ENCODE measurements at places on chromosomes 1 and 21.

GRCh38 chr1:77536813-77537212 lies 145.6 kb downstream of the ZZZ3 start:
- DNase-seq, result no peak

- DNase-seq, result no peak
Measured at GRCh38 chr1:193437785-193438184, 251.4 kb upstream of the B3GALT2 start.

- DNase-seq, result no peak
Measured at GRCh38 chr21:43993420-43993934, 18.6 kb upstream of the TRAPPC10 start.

DNA sequence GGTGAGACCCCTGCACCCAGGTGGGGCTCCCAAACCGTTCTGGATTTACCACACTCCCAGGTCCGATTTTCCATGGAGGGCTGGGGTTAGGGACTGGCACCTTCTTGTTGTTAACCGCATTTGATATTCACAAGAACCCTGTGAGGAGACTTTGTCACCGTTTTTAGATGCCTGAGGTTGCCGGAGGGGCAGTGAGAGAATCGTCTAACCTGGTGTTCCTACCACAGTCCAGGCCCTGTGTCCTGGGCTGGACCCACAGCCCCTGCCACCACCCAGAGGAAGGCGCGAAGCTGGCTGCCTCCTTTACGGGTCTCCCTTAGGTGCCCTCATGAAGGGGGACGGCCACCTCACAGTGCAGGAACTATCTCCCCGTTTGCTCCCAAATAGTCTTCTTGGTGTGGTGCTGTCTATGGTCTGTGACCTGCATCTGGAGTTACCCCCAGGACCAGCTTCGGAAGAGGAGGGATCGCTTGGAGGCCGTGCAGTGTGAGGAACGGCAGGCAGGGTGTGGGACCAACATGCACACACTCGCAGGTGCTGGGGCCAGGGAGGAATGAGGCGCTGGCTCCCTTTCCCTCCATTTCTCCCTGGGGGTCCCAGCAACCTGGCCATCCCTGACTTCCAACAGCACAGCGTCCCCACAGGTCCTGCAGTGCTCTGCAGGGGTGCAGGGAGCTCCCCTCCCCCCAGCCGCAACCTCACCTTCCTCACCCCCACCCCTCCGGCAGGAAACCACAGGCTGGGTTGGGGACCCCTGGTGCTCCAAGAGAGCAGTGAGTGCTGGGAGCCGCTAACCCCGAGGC lies 7.0 kb downstream of the SIM2 start:
- DNase-seq, result no peak

DNA sequence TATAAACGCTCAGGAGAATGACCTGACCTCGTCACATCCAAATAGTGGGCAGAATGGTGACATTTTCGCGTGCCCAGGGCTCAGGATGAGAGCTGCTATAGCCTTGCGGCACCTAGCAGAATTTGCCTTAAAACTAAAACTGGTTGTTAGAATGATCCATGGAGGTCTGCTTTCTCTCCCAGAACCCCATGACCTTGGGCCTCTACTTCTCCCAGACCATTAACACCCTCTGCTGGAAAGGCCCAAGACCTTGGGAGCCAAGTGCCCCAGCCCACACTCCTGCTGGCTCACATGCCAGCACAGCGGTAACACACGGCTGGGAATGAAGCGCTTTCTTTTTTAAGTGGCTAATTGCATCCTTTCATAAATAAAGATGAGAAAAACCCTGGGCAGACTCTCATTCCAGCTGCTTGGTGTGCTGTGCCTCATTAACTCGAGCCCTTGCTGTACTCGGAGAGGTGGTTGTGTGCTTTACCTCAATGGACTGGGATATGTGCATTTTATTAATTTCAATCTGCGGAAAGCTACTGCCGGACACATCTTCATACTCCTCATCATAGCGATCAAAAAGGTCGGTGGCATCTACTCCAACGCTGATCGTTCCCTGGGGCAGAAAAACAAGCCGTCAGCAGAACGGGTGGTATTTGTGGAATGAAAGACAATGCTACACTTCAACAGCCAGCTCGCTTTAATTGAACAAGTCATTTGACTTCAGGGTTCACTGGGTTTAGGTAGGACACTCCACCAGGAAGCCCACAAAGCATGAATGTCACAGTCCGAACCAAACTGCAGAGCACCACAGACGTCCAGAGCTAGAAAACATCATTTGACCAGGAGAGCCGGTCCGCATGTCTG lies 29.0 kb downstream of the THAP3 start:
- DNase-seq, result no peak

DNA sequence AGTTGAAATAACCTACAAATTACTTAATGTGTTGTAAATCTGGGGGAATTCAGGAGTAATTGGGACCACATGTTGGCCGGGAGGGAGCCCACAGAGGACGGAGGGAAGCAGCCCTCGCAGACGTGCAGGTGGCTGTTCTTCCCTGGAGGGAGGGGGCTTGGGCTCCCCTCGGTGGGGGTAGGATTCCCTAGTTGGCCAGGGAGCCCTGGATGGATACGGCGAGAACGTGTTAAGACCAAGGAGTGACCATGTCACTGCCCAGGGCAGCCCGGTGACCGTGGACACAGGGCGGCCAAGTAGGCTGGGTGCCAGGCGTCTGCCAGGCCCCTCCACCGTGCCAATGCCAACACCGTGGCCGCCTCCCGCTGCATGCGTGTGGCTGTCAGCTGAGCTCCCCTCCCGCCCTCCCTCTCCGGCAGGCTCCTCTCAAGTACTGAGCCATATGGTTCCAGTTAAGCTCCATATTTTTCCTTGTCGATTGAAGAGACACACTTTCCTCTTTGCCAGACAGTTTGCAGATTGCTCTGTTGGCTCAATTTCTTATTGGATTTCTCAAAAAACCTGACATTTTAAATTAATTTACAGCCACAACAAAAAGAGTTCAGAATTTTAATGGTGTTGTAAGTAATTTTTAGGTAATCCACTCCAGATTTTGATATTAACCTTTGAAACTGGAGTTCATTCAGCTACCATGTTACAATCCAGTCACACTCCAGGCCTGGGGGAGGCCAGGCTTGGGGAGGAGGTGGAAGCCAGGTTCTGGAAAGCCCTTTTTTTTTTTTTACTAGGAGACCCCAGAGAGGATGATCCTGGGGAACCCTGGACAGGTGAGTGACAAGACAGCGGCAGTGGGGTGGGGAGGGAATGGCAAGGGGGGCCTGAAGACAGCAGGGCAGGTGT lies 71.2 kb downstream of the CASZ1 start:
- DNase-seq, result no peak

DNA sequence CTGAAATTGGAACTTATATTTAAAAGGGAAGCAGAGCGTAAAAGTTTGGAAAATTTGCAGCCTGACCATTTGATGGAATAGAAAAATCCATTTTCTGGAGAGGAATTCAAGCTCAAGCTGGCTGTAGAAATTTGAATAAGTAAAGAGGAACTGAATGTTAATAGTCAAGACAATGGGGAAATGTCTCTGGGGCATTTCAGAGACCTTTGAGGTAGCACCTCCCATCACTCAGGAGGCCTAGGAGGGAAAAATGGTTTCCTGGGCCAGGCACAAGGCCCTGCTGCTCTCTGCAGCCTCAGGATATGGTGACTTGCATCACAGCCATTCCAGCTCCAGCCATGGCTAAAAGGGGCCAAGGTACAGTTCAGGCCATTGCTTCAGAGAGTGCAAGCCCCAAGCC lies 17.6 kb upstream of the TSHB start:
- DNase-seq, result no peak

DNA sequence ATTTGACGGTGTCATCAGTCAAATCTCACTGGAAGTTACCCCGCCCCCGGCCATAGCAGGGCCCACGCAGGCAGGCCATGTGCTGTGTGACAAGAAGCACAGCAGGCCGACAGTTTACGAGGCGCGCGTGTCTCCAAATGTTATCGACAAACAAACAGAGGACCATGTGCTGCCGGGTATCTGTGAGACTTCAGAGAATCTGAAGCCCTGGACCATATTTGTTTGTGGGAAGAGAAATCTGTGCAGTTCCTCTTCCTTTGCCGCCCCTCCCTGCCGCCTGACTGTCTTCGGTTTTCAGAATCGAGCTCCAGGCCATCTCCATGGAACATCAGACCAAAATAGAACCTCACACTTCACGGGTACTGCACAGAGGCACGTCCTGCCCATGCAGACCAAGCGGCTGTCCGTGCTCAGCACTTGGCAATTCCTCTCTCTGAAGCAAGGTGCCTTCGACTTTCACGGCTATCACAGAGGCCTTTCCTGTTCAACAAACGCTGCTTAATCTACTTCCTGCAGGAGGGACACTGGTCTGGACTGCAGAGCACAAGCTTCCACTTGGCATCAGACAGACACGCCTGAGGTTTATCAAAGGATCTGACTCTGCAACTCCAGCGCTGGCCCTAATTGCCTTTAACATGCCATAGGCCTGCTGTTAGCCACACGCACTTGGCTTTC lies 135.7 kb upstream of the KRTAP19-8 start:
- peak; percentile 20 for DNase-seq

GRCh38 chr1:27569088-27569460 lies 34.9 kb downstream of the AHDC1 start:
- no peak for DNase-seq

GRCh38 chr1:41573194-41573593 lies 88.7 kb upstream of the EDN2 start:
- DNase-seq, result no peak

DNA sequence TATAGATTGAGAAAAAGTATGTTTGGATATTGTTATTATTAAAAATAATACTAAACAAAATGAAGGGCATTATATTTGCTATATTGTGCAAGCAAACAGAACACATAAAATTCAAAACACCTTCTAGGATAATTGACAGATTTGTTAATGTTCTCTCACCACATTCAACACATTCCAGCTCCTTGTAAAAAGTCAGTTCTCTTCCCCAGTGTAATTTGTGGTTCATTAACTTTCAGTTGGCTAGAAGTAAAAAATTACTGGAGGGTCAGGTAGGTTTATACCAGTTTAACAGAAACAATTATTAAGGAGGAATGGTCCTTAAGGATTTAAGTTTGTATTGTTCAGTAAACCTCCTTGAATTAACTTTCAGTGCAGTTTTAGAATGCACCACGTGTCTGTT lies 1235.3 kb upstream of the ADGRL2 start:
- DNase-seq, result no peak

- no peak for DNase-seq
Measured at GRCh38 chr1:59295618-59296017, 1.3 kb upstream of the FGGY start.

DNA sequence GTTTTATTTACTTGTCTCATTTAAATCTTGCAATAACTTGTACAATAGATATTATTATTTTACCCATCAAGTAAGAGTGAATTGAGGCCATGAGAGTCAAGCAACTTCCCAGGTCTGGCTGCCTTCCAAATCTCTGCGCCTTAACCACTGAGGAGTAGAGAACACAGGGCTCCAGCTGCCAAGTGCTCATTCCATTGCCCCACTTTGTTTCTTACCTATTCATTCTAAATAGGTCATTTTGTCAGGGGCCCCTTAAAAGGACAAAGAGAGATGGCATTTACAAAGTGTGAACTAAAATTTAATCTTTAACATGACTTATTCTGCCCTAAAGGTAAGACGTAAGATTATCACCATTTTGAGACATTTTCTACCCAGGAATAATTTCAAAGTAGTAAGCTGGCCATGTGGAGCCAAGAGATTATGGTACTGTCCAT lies 3.5 kb downstream of the PPP1R15B start:
- DNase-seq, result no peak

GRCh38 chr1:211660718-211661222 lies 14.7 kb downstream of the NEK2 start:
- no peak for DNase-seq

DNA sequence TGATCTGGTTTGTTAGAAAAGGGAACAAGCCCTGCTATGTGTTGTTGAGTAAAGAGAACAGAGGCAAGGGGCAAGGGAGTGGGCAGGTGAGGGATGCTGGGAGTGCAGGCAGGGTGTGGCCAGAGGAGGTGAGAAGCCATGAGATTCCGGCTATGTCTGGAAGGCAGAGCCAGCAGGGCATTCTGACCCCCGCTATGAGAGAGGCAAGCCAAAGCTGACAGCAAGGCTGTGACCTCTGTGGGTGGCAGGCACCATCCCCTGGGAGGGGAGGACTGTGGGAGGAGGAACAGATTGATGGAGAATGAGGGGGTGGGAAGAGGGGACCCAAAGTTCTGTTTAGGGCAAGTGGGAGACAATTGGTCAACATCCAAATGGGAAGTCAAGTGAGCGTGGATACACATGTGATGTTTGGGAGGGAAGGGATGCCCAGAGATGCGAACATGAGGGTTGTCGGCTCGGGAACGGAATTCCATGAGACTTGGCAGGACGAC lies 19.5 kb upstream of the PADI6 start:
- DNase-seq, result no peak

DNA sequence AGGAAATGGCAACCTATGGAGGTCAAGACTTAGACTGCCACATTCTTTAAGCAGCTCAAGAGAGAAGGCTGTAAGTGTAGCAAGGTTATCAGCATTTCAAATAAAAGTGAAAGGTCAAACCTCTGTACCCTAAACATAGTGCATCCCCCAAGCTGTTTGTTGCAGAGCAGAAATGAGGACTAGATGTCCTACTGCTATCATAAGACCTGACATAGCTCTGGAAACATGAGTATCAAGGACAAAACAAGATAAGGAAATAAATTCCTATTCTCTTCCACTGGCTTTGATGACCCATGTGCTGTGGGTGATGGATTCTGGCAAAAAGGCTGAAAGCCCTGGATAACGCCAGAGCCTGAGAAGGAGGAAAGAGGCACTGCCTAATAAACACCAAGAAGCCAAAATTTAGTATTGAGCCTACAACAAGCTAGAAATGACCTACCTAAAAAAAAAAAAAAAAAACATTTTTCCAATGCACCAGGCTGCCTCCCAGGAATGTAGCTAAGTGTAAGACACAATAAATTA lies 35.9 kb downstream of the URB1 start:
- no peak for DNase-seq

DNA sequence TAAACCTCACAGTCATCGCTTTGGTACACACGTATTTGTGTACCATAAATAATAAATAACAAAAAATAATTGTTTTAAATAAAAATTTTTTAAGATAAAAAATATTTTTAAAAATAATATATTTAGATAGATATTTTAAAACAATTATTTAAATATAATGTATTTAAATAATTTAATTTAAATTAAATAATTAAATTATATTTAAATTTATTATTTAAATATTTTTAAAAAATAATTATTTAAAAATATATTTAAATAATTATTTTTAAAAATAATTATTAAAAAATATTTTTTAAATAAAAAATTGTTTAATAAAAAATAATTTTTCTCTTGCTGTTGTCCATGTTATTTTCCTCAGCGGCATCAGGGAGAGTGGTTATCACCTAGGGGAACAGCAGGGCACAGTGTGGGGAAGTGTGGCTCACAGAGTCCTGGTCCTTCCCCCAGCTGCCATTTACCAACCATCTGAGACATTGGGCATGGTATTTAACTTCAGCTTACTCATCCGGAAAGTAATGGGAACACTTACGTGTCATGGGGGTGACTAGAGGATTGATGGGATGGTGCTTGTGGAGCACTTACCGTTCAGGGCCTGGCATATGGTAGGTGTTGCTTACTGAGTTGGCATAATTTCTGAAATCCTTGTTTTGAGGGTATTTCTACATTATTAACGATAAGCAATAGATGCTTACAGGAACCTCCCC lies 92.9 kb upstream of the TSPAN2 start:
- DNase-seq, result no peak

- DNase-seq, result peak; percentile 17
Measured at GRCh38 chr1:213669964-213670691, 317.6 kb upstream of the PROX1 start.

Data from CD4-positive, alpha-beta T cell treated with Interferon gamma for 1 hour (primary cell).